ENCODE measurements at places on chromosomes 1 and 21.

GRCh38 chr1:219490566-219490965, 122.3 kb downstream of the ZC3H11B start:
- no peak for DNase-seq

- DNase-seq, result no peak
Observed at GRCh38 chr1:90862782-90863181, 145.7 kb upstream of the BARHL2 start.

DNA sequence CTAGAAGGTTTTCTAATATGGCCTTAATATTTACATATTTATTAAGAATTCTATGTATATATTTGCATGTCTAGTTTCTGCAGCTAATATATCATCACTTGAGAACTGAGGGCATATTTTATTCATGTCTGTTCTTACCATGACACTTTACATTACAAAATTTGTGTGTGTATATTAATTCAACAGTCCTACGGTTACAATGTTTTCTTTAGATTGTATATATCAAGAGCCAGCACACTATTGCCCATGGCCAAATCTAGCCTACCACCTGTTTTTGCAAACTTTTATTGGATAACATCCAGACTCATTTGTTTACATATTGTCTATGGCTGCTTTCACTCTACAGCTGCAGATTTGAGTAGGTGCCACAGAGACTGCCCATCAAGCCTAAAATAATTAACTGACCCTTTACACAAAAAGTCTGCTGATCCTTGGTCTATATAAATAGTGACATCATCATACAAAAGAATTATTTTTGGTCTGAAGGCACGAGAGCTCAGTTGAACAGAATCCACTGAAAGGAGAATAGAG, 577.4 kb upstream of the PBX1 start:
- DNase-seq, result no peak

DNA sequence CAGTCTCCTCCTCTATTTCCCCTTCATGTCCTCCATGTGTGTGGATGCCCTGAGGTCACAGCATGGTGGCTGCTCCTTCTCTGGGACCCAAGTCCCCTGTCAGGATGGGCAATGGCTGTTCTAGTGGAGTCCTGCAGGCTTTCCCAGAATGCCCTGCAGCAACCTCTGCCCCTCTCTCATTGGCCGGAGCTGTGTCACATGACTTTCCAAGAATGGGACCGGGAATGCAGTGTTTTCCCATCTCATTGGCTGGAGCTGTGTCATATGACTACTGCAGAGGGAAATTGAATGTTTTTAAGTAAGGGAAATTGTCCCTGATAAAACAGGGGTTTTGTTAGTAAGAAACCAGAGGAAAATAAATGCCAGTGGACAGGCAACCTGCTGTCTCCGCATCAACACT, 365.9 kb downstream of the PTPRU start:
- no peak for DNase-seq

DNA sequence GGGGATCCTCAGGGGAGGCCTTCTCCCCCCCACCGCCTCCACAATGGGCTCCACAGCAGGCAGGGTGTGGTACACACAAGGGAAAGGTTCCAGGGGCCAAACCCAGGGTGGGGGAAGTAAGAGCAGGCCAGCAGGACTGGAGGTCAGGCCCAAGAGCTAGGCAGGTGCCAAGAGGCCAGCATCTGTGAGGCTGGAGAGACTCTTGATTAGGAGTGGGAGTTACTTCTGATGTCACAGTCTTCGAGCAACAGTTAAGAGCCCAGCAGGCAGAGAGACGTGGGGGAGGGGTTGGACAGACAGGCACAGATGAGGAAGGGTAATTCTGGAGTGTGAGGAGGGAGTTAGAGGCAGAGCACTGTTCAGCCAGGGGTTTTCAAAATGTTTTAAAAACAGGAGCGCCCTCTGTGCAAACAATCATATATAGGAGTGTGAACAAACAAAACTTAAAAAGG, 55.8 kb downstream of the SLC9A1 start:
- peak; percentile 32 for DNase-seq

GRCh38 chr1:116392717-116393404, 19.8 kb downstream of the ATP1A1 start:
- DNase-seq, result no peak

GRCh38 chr1:41631971-41632370, 147.5 kb upstream of the EDN2 start:
- no peak for DNase-seq

DNA sequence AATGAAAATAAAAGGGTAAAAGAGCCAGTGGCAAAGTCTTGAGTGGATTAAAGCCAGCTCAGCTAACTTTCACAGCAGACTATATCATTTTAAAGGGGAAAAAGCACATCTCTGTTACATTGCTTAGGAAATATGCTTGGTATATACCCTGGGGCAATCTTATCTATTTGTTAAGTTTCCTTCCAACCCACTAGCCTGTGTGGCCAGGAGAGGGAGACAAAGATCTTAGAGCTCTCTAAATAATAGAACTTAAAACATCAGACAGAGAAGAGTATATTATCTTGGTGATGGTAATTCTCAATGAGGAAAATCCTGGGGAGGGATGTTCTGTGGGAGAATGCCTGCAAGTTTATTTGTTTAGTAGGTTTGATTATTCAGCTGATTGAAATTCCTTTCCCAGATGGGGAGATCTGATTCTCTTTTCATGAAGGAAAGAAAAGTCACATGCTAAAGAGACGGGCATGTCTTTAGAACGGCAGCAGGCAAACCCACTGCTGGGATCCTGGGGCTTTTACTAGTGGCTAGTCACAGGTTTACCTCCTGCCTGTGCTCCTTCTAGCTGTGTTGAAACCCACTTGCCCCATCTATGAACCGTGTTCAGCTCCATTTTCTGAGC, 3.6 kb downstream of the KCNE2 start:
- peak; percentile 35 for DNase-seq

GRCh38 chr1:91647061-91647460, 146.4 kb downstream of the CDC7 start:
- DNase-seq, result no peak

GRCh38 chr1:206779638-206780037, 7.3 kb upstream of the IL10 start:
- DNase-seq, result no peak

DNA sequence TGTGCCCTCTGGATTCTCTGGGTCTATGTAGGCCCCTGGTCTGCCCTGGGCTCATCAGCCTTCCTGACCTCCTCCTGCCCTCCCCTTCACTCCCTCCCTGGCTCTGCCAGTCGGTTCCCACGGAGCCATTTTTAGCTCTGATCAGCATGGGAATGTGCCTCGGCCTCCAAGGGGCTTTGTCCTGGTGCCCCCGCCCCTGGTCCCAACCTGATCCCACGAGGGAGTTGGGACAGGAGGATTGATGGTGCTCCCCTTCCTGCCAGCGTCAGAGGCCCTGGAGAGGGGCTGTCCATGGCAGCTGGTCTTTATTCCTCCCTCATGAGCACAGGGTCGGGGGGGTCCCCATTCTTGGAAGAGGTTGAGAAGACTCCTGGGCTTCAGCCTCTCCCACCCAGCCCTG, 24.9 kb downstream of the ETNK2 start:
- no peak for DNase-seq

DNA sequence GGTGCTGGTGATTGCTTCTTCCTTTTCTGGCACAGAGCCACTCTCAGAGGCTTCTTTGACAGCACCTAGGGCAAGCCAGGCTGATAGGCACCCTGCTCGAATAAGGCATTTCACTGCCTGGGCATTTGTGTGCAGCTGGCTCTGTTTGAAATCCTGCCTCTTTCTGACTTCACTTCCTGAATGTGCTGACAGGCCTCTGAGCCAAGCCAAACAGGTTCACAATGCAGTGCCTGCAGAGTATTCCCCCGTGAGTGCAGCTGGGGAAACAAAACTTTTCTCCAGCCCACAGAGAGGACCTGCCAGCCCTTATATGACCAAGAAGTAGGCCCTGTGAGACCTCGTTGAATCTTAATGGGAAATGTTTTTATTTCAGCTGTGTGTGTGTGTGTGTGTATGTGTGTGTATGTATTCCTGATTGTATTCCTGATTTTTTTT, 10.4 kb downstream of the JUN start:
- no peak for DNase-seq

- no peak for DNase-seq
Observed at GRCh38 chr1:98130408-98130807, 209.6 kb upstream of the DPYD start.

DNA sequence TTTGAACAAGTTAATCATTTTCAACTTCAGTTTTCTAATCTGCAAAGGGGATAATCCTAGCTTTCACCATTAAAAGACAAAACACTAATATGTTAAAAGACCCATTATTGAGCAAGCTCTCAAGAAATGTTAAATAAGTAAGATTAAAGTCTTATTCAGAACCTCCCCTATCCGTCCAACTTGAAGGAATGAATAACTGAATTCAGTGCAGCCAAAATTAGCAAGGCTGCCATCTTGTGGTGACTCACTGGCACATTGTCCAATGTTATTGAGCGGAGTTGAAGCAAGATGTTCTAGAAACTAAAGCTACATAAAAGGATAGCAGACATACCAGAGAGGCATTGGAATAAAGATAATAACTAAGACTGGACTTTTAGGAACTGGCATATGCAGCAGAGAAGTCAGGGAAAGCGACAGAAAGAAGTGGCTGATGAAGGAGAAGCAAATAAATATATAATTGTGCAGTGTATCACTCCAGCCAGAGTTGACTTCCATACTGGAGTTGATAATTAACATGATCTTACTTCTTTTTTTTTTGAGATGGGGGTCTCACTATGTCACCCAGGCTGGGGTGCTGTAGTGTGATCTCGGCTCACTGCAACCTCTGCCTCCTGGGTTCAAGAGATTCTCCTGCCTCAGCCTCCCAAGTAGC, 8.2 kb upstream of the CAP1 start:
- peak; percentile 27 for DNase-seq

DNA sequence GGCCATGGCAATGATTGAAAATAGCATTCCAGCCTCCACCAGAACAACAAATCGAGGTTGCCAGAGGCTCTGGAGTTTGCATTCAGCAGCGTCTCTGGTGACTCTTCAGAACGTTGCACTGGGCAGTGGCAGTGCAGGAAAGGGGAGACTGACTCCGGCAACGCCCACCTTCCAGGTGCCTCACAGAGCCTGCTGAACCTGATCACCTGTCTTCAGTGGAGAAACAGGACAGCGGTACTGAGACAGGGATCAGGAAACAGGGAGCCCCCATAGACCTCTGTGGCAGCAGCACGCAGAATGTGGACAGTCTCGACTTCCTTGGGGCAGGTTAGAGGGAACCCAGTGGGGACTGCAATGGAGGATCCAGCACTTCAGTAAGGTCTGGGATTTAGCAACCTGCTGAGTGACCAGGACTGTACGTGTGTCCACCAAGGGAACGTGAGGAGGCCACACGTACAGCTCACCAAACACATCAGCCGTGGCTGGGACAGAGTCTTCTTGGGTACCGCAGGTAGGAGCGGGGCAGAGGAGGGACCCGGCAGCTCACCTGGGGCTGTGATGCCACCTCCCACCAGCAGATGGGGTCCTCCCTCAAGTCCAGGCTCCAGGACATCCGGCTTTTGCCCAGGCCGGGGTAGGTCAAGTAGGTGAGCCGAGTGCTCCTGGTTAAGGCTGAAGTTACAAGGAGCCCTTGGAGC, 128.6 kb downstream of the PRDM2 start:
- DNase-seq, result no peak

DNA sequence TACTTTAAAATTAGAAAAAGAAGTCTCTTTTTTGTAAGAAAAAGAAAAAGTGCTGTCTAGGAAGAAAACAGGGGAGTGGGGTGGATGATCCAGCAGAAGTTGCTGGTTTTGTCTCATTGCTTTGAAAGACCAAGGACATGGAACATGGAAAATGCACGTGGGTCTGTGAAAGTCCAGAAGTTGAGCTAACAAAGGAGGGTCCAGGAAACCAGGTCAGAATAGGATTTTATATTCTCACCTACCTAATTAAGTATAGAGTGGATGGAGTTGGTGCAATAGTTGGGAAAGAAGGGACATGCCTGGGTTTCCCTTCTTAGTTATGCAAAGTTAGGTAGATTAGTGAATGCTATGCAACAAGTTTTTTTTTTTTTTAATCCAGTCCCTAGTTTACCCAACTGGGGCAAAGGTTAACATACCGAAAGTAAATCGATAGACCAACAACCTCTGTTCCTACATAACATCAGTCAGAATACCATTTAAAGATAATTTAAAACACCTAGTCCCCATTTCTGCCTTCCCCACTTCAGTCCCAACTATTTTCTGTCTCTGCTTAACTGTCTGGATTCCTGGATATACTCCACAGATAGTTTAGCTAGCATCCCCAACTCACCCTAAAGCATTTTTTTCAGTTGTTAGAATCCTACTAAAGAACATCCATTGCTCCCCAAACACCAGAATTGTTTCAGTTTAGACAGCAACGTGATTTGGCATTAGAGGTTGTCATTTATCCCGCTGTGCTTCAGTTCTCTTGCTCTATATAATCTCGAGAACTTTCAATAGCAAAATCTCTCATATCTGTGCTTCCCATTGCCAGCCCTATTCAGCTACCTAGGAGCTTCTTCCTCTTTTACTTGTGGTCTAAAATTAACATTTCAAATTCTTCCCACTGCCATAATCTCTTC, 105.7 kb upstream of the PLPPR5 start:
- no peak for DNase-seq

- no peak for DNase-seq
Observed at GRCh38 chr21:18764720-18765119, 361.1 kb upstream of the TMPRSS15 start.

GRCh38 chr1:104028416-104029035, 278.8 kb downstream of the AMY1C start:
- no peak for DNase-seq

DNA sequence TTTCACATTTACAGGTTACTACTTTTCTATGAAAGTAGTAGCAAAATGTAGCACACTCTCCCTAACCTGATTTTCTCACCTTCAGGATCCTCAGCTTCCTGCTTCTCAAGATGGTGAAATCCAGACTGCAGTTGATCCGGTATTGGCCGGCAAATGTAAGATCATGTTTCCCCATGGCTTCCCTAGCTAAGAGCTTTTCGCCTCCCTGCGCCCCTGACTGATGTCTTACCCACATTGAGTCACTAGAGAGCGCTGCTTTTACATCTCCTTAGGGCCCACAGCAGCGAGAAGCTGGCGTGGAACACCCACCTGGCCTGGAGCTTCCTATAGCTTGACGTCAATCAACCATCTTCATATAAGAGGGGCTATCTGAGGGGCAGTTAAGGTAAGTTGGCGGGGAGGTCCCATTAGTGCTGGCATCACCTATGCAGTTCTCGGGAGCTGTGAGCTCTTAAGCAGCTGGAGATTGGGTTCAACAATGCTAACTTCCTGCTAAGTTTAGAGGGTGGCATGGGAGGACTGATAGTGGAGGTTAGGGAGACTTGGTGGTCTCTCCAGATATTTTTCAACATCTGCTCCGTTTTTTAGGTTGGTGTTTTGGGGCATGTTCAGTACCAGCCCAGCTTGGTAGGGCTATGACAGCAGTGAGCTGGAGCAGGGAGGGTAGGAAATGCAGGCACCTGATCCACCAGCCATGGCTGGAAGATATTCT, 5.5 kb downstream of the PTPN7 start:
- DNase-seq, result no peak

- no peak for DNase-seq
Observed at GRCh38 chr1:212651521-212651920, 43.0 kb downstream of the ATF3 start.

DNA sequence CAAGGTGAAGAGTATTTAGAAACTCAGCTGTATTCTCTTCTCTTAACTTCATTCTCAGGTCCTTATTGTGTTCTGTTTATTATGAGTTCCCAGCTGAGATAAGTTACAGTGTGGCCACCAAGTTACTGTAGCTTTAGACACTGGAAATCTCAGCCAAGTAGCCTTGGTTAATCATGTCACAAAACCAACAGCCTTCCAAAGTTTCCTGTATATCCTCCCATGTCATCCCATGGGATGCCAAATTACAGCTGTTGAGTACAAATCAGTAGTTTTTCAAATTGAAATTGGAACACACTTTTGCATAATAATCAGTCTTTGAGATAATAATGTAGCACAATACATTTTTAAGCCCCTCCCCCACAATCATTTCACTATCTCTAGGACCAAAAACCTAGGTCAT, 10.7 kb downstream of the ADAMTS5 start:
- DNase-seq, result no peak

Data from NCI-H2171 (cell line).